Activated naive CD4-positive, alpha-beta T cell treated with anti-CD3 and anti-CD28 coated beads, Interleukin-2, amount 10 ng/mL, durations not matched to agents 7 days and 5 days (primary cell): ENCODE measurements at places on chromosomes 3 and 15.
A peak's percentile ranks its signal among the peaks of the same experiment; 100 is the strongest.

GRCh38 chr3:22353126-22353525, 602.1 kb upstream of the ZNF385D start:
- no peaks in the 10 kb centered on the region for H3K27me3 ChIP-seq
- H3K27ac ChIP-seq, result no peak overlapping the region
- H3K4me3 ChIP-seq, result no peak overlapping the region
- no peak for DNase-seq

- H3K36me3 ChIP-seq, result no peaks in the 10 kb centered on the region
- H3K27ac ChIP-seq, result no peak overlapping the region
- H3K4me1 ChIP-seq, result no peaks in the 10 kb centered on the region
- H3K27me3 ChIP-seq, result peaks cover 17% of the 10 kb centered on the region
These were observed 63.1 kb downstream of the CDC25A start for GRCh38 chr3:48125013-48125705.

GRCh38 chr3:186166491-186167288, 57.8 kb upstream of the ETV5 start:
- H3K4me1 ChIP-seq, result no peaks in the 10 kb centered on the region
- H3K4me3 ChIP-seq, result no peak overlapping the region
- H3K36me3 ChIP-seq, result no peaks in the 10 kb centered on the region
- H3K27me3 ChIP-seq, result peaks cover 25% of the 10 kb centered on the region
- DNase-seq, result no peak

- H3K27ac ChIP-seq, result peak overlapping the region; percentile 39
- peaks cover 7% of the 10 kb centered on the region for H3K36me3 ChIP-seq
- peak overlapping the region; percentile 94 for H3K4me3 ChIP-seq
- DNase-seq, result no peak
- H3K27me3 ChIP-seq, result peaks cover 14% of the 10 kb centered on the region
These were observed 28.7 kb upstream of the RPN1 start for GRCh38 chr3:128679338-128679737.

GRCh38 chr3:55521738-55522421, 34.8 kb upstream of the WNT5A start:
- DNase-seq, result no peak
- H3K27ac ChIP-seq, result no peak overlapping the region
- H3K27me3 ChIP-seq, result no peaks in the 10 kb centered on the region
- H3K36me3 ChIP-seq, result no peaks in the 10 kb centered on the region
- no peak overlapping the region for H3K4me3 ChIP-seq

- no peak overlapping the region for H3K4me3 ChIP-seq
- no peak for DNase-seq
- H3K27ac ChIP-seq, result no peak overlapping the region
- no peaks in the 10 kb centered on the region for H3K27me3 ChIP-seq
- no peaks in the 10 kb centered on the region for H3K36me3 ChIP-seq
- H3K4me1 ChIP-seq, result no peaks in the 10 kb centered on the region
These were observed 654.9 kb upstream of the KCNMB2 start for GRCh38 chr3:177881351-177881750.

GRCh38 chr15:46848704-46849103, 868.6 kb upstream of the SEMA6D start:
- H3K27ac ChIP-seq, result no peak overlapping the region
- no peaks in the 10 kb centered on the region for H3K4me1 ChIP-seq
- no peaks in the 10 kb centered on the region for H3K36me3 ChIP-seq
- no peaks in the 10 kb centered on the region for H3K27me3 ChIP-seq

- H3K4me1 ChIP-seq, result no peaks in the 10 kb centered on the region
- H3K27me3 ChIP-seq, result peaks cover 24% of the 10 kb centered on the region
- H3K36me3 ChIP-seq, result no peaks in the 10 kb centered on the region
These were observed 11.0 kb upstream of the PCCB start for GRCh38 chr3:136239094-136239493.

- H3K36me3 ChIP-seq, result no peaks in the 10 kb centered on the region
- no peak for DNase-seq
- H3K27me3 ChIP-seq, result peaks cover 41% of the 10 kb centered on the region
- H3K4me1 ChIP-seq, result no peaks in the 10 kb centered on the region
- no peak overlapping the region for H3K27ac ChIP-seq
These were observed 4.5 kb downstream of the CPN2 start for GRCh38 chr3:194346621-194347020.

DNA sequence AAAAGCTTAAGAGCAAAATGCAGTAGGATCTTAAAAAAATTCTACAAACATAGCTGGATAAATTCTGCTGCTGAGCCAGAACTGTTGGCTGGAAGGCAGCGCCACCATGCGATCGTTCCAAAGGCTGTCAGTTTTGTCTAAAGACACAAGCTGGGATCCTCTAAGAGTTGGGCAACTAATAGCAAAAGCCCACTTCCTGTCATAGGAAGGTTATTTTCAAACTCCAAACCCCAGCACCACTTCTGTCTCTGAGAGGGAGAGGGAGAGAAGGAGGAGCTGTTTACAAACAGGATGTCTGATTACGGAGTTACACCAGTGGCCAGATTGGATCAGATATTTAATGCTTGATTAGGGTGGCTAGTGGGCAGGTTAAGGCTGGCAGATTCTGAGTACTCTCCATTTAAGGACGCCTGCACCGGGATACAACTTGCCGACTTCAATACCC, 44.0 kb downstream of the EIF4E3 start:
- H3K27me3 ChIP-seq, result no peaks in the 10 kb centered on the region
- no peak overlapping the region for H3K4me3 ChIP-seq
- peak overlapping the region; percentile 12 for H3K27ac ChIP-seq
- peaks cover 10% of the 10 kb centered on the region for H3K4me1 ChIP-seq
- peak; percentile 57 for DNase-seq

- DNase-seq, result no peak
- H3K4me3 ChIP-seq, result no peak overlapping the region
- no peaks in the 10 kb centered on the region for H3K4me1 ChIP-seq
- H3K27ac ChIP-seq, result no peak overlapping the region
These were observed 35.0 kb upstream of the VPS8 start for GRCh38 chr3:184776916-184777315.

GRCh38 chr3:17743658-17743995, 1.2 kb upstream of the TBC1D5 start:
- DNase-seq, result no peak
- peaks cover 4% of the 10 kb centered on the region for H3K36me3 ChIP-seq
- H3K27ac ChIP-seq, result peak overlapping the region; percentile 95
- H3K4me3 ChIP-seq, result peak overlapping the region; percentile 92
- H3K27me3 ChIP-seq, result no peaks in the 10 kb centered on the region

DNA sequence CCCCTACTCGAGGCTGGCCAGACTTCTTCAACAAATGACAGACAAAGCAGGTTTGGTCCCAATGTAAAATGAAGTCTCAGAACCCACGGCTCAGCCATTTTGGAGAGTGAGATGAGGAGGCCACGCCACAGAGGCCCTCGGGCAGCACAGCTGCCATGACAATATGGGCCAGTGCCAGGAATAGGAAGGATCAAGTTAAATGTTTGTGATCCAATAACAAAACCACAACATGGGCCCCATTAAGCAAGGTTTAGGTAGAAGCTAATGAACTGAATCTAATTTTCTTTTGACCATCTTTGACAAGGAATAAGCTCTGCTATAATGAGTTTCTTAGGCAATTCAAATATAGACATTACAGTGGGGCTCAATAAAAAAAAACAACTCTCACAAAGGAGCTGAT, 52.6 kb downstream of the RFTN1 start:
- H3K4me1 ChIP-seq, result peaks cover 37% of the 10 kb centered on the region
- peaks cover 25% of the 10 kb centered on the region for H3K36me3 ChIP-seq
- H3K27ac ChIP-seq, result no peak overlapping the region

DNA sequence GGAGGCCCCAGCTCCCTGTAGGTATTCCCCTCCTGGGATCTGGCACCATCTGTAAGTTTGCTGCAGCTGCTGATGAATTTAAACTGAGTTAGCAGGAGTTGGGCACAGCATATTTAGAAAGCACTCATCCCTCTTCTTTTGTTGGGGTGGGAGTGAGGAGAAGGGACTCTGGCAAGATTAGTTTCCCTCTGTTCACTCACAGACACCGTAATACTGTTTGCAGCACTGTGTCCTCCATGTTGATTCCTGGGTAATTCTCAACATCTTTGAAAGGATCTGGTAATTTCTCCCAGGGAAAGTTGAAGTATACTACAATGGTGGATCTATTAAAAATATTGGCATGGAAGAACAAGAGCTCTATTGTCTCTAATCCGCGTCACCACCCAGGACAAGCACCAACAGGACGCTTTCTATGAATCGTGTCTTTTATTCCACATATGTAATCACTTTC, 173.3 kb downstream of the RBMS3 start:
- H3K27me3 ChIP-seq, result no peaks in the 10 kb centered on the region
- DNase-seq, result no peak
- H3K27ac ChIP-seq, result no peak overlapping the region
- H3K4me3 ChIP-seq, result no peak overlapping the region
- no peaks in the 10 kb centered on the region for H3K4me1 ChIP-seq

DNA sequence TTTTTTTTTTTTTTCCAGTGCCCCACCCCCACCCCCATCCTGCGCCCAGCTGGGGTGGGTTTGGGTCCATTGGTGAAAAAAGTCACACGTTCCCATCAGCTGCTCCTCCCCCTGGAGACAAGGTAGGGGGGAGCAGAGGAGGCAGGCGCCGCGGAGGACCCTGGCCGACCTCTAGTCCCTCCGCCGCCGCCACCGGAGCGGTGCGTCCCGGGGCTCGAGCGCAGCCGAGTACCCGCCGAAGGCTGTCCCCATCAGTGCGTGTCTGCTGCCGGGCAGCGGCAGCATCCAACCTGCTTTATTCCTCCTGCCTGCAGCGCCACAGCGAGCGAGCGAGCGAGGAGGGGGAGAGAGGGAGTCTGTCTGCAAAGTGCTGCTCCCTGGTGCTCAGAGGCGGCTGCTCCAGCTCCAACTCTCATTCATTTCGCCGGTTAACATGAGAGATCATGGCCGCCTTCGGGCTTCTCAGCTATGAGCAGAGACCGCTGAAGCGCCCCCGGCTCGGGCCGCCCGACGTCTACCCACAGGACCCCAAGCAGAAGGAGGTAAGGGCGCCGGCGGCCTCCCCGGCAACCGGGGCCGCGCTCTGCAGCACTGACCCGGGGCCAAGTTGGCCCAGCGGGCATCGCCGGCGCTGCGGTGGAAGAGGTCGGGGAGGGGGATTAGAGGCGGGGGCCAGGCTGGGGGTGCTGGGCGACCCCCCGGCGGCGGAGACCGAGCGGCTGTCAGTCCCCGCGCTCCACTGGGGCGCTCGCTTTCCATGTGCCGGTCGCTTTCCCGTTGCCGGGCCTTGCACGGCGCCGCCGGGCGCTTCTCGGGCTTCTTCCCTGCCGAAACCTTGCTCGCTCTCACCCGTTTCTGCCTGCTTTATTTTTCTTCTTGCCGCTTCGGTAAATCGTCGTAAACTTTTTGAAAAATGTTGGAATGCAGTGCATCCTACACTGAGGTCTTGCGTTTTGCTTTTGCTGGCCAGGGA, 1.3 kb downstream of the MED12L start:
- H3K4me3 ChIP-seq, result peak overlapping the region; percentile 81
- H3K27me3 ChIP-seq, result peaks cover 67% of the 10 kb centered on the region
- peaks cover 14% of the 10 kb centered on the region for H3K4me1 ChIP-seq
- H3K36me3 ChIP-seq, result no peaks in the 10 kb centered on the region

- H3K27ac ChIP-seq, result peak overlapping the region; percentile 9
- no peak overlapping the region for H3K4me3 ChIP-seq
- DNase-seq, result no peak
- peaks cover 90% of the 10 kb centered on the region for H3K4me1 ChIP-seq
These were observed 93.8 kb upstream of the ICE2 start for GRCh38 chr15:60572541-60573421.

DNA sequence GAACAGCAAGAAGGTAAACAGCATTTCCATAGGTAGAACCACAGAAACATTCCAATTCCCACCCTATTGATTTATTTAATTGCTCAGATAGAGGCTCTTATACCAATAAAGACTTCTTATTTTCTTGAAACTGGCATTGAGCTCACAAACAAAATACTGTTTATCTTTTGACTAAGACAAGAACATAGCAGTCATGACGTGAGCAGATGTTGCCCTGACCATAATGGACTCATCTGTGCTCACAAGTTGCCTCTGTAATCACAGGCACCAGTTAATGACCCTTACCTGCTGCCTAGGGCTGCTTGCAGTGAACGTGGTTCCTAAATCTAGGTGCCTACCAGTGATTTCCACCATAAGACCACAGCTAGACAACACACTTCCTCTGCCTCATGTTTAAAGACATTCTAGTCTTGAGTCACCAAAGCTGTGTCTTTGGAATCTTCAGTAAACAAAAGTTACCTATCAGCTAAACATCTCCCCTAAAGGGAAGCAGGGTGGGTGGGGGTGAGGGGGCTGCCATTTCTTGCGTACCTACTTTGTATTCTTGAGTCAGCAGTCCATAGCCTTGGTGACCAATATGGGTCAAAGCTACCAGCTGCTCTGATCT, 2.1 kb downstream of the FYCO1 start:
- H3K27ac ChIP-seq, result peak overlapping the region; percentile 81
- H3K4me3 ChIP-seq, result peak overlapping the region; percentile 52
- peaks cover 36% of the 10 kb centered on the region for H3K36me3 ChIP-seq
- H3K4me1 ChIP-seq, result peaks cover 59% of the 10 kb centered on the region
- peak; percentile 42 for DNase-seq
- peaks cover 9% of the 10 kb centered on the region for H3K27me3 ChIP-seq

- no peaks in the 10 kb centered on the region for H3K27me3 ChIP-seq
- no peak for DNase-seq
- no peaks in the 10 kb centered on the region for H3K36me3 ChIP-seq
- H3K4me3 ChIP-seq, result no peak overlapping the region
These were observed 270.2 kb downstream of the ROBO1 start for GRCh38 chr3:79497447-79498111.

GRCh38 chr3:13655061-13655913, 106.4 kb downstream of the FBLN2 start:
- H3K27me3 ChIP-seq, result peaks cover 80% of the 10 kb centered on the region
- no peaks in the 10 kb centered on the region for H3K36me3 ChIP-seq
- no peak overlapping the region for H3K27ac ChIP-seq
- peaks cover 40% of the 10 kb centered on the region for H3K4me1 ChIP-seq
- H3K4me3 ChIP-seq, result peak overlapping the region; percentile 10

DNA sequence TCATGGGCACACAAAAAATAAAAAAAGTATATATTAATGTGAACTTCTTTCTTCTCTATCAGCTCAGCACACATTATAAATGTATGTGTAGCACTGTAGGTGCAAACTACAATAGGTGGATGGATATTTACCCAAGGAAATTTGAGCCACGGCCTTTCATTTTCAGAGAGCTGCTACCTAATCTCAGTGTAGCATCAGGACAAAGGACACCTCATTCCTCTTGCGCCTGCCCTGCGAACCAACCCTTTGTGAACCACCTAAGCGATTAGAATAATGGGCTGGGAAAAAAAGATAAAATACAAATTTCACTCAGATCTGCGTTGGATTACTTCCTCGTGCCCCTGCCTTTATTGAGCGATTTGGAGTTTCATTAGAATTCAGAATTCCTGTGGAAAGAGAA, 263.2 kb downstream of the NR2F2 start:
- no peak overlapping the region for H3K27ac ChIP-seq
- DNase-seq, result no peak
- no peak overlapping the region for H3K4me3 ChIP-seq
- H3K27me3 ChIP-seq, result no peaks in the 10 kb centered on the region
- no peaks in the 10 kb centered on the region for H3K36me3 ChIP-seq
- no peaks in the 10 kb centered on the region for H3K4me1 ChIP-seq
